GM23338 (cell line): ENCODE measurements at places on chromosomes 3 and 15. TPM values are rescaled to one million over a fixed set of nuclear protein-coding genes. Genes with fewer than 3 reads are reported as not detected.

Gene IL5RA
- 0.31 TPM in 1 of 2 replicates, not detected in the other for total RNA-seq

Gene ECE2
- total RNA-seq, result 0.24 TPM in 1 of 2 replicates, not detected in the other

DNA sequence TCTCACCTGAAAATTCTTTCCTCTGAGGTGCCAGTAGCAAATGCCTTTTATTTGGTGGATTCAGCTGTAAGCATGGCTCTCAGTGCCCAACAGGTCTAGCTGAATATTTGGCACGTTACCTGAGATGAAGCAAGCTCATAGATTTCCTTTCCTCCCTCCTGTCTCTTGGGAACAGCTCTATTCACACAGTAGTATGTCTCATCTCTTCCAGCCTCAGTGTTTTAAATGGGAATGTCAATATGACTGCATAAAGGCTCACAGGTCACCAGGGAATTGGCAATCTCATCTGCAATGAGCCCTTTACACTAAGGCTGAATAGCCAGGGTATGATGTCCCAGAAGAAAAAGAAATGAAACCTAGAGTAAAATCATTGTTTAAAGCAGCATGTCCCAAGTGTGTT, 733.5 kb downstream of the NTRK3 start:
- no peak for DNase-seq

GRCh38 chr15:52252781-52253180, 42.8 kb downstream of the MYO5C start:
- DNase-seq, result no peak

GRCh38 chr3:13091898-13092611, 18.8 kb upstream of the IQSEC1 start:
- peak; percentile 86 for DNase-seq

GRCh38 chr3:70010346-70010745, 10.8 kb downstream of the SAMMSON start:
- DNase-seq, result no peak

- peak; percentile 75 for DNase-seq
Observed at GRCh38 chr3:184156522-184156955, 1.4 kb downstream of the DVL3 start.
